Right ventricle myocardium superior (tissue), 1 donor: ENCODE measurements at places on chromosomes 6 and 20.

- DNase-seq: no peak
These were observed 19.5 kb downstream of the KATNA1 start for GRCh38 chr6:149628875-149629510.

- DNase-seq: peak; percentile 27
These were observed 21.3 kb downstream of the CD40 start for GRCh38 chr20:46139266-46139889.

DNA sequence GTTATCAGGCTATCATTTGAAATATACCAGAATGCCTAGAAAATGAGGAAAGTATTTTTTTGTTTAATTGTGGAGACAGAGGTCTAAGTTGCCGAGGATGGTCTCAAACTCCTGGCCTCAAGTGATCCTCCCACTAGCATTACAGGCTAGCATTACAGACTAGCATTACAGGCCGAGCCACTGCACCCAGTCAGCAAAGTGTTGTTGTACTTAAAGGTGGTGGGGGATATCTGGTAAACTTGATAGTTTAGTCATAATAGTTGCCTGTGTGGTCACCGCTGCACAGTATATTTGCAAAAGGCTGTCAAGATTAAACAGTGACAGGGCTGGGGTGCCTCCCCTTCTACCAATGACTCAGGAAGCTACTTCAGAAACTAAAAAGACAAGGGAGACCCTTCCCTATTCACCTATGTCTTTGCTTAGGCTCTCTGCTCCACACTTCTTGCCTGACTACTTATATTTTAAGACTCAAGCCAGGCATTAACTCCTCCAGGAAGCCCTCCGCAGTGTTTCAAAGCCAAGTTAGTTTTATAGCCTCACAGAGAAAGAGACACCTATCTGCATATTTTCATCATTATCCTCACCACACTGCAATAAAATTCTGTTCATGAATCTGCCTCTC, 3.1 kb upstream of the AKIRIN2 start:
- no peak for DNase-seq

DNA sequence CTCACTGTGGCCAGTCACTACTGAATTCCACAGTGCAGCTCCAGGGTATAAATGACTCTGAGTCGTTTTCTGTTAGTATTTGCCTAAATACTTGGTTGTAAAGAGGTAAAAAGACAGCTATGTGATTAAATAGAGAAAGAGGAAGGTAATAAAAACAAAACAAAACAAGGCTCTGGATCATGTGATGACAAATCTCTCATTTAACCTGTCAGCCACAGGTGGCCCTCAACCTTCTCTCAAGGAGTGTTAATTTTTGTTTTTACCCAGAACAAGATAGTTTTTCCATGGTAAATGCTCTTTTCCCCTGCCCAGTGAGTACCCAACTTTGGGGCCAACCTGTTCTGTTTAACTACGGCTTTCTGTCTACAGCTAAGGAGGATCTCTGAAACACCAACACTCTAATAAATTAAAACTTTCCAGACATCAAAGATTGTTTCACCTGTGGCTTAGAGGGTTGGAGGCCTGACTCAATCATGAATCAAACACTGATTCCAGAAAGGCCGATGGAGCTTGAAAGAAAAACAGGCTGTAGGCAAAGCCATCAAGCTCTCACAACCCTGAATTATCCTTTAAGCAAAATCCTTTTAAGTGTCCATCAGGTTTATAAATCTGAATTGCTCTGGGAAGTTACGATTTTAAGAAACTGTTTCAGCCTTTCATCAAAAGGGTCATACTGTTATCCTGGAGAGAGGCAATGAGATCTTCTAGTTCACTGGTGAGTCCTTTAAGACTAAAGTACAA, 81.5 kb upstream of the BCLAF1 start:
- DNase-seq: no peak

- DNase-seq: peak; percentile 24
These were observed 16.1 kb downstream of the GMEB2 start for GRCh38 chr20:63610581-63611435.

DNA sequence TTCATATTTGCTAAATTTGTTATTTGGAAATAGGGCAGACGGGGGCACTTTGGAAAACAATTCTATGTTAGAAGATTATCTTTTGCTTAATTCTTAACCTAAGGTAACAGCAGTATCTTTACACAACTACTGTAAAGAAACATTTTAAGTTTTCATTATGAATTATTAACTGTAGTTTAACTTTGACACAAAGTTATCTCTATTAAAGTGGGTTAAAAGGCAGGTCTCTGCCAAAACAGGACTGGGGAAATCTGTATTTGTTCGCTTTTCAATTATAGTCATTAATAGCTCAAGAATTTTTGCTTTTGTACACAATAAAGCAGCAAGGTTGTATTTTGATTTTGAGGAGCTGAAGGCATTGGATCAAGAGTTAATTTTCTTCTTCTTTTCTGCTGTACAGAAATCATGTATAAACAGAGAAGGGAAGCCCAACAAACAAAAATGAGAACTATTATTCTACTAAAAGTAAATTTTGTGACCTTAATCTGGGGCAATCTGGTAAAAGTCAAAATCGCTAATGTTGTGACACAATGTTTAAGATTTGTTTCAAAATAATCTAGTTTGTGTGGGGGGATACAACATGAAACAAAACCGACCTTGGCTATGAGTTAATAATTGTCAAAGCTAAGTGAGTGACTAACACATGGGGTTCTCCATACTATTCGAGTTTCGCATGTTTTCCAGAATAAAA, 2.9 kb downstream of the STAU1 start:
- DNase-seq: no peak

GRCh38 chr20:5041433-5041832, 40.1 kb upstream of the SLC23A2 start:
- DNase-seq: no peak

GRCh38 chr6:79234150-79235022, at the start of gene HMGN3:
Gene HMGN3 (minus strand): TSS chr6:79234682.
- DNase-seq: peak; percentile 99

DNA sequence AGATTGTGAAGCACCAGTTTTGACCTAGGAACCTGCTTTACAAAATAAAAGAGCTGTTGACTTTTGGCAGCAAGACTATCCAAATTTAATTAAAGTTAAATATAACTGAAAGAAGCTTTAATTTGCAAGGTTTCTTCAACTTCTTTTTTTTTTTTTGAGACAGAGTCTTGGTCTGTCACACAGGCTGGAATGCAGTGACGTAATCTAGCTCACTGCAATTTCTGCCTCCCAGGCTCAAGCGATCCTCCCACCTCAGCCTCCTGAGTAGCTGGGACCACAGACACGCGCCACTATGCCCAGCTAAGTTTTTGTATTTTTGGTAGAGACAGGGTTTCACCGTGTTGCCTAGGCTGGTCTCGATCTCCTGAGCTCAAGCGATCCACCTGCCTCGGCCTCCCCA, 13.7 kb upstream of the CSE1L start:
- DNase-seq: no peak

- DNase-seq: no peak
These were observed 93.8 kb downstream of the MLIP start for GRCh38 chr6:54204921-54205591.

DNA sequence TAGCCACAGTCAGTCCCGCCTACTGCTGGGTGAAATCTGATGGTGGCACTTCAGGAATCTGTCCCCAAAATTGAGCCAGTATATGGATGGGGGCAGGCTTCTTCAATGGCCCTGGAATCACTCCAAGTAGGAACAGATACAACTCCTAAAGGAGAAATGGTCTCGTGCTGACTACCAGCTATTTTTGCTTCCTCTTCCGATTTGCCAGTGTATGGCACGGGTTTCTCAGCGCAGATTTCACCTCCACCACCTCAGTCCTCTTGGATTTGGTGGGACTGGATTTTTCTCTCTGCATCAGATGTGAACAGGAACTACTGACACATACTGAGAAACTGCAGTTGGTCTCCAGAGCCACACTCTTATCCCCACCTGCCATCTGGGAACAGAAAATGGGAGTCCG, 27.2 kb downstream of the PNPLA1 start:
- no peak for DNase-seq

- DNase-seq: no peak
These were observed 5.2 kb upstream of the XKR7 start for GRCh38 chr20:31962761-31963160.

GRCh38 chr6:36131511-36132245, 1.4 kb downstream of the MAPK13 start:
- DNase-seq: no peak

- DNase-seq: no peak
These were observed 60.3 kb downstream of the WDR27 start for GRCh38 chr6:169641461-169642085.

DNA sequence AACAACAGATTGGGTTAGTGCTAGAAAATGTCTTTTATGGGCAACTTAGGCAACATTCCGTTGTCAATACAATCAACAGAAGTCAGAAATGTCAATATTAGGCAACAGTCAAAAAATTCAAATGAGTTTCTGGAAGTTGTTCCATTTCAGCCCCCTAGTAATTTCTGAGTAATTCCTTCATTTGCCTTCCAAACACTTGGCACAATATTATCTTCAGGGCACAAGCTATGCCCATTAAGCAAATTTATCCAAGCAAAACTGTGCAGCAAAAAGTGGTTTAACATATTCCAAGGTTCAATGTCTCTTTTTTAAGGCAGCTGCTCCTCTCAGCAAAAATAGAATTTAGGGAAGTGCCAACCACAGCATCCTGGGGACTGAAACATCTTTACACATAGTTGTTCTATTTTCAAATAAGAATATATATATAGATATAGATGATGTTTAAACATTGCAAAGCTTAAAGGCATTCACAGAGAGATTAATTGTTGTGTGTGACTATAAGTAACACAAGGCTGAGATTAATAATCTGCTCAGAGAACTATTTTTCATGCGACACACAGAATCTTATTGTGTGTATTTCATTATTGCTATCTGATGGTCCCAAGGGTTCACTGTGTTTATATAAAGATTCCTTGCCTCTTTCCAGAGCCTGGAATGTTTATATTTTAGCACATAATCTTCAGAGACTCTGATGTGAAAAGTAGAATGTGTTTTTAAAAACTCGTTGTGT, 75.2 kb upstream of the ADTRP start:
- no peak for DNase-seq

GRCh38 chr6:14656649-14657048, 539.1 kb downstream of the CD83 start:
- DNase-seq: no peak

DNA sequence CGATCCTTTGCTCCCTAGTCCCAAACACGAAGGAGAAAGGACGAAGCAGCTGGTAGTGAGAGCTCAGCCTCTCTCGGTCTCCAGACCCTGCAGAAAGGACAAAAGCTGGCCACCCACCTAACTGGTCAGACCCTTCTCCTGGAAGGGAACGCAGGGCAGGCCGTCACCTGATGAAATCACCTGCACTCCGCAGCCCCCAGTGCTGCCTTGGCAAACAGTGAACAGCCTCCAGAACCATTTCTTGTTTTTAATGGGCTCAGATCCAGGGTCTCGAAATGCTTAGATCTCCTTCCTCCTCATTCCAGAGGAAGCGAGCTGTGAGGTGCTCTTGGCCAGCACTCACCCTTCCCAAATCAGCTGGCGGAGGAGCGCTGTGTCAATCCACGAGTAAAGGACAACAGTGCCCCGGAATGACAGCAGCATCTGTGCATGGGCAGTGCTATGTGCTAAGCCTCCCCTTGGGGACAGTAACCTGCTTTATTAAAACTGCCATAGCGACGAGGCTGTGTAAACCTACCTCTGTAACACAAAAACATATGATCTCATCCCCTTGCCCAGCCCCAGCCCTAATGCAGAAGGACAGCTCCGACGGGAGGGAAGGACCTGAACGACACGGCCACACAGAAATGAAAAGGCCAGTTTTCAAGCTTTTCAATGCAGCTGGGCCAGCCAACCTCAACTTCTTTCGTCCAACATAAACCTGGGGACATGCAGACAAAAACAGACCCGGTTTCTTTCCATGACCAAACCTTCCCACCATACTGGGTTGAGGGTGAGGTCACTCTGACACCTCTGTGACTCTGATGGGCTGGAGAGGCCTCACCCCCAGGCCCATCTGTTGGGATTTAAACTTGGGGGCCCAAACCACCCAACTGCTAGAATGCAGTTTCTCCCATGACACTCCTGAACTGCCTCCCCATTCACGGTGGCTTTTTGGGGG, 43.3 kb downstream of the SULF2 start:
- DNase-seq: peak; percentile 14
